ENCODE measurements at places on chromosomes 7 and 10.
A peak's percentile ranks its signal among the peaks of the same experiment; 100 is the strongest.

DNA sequence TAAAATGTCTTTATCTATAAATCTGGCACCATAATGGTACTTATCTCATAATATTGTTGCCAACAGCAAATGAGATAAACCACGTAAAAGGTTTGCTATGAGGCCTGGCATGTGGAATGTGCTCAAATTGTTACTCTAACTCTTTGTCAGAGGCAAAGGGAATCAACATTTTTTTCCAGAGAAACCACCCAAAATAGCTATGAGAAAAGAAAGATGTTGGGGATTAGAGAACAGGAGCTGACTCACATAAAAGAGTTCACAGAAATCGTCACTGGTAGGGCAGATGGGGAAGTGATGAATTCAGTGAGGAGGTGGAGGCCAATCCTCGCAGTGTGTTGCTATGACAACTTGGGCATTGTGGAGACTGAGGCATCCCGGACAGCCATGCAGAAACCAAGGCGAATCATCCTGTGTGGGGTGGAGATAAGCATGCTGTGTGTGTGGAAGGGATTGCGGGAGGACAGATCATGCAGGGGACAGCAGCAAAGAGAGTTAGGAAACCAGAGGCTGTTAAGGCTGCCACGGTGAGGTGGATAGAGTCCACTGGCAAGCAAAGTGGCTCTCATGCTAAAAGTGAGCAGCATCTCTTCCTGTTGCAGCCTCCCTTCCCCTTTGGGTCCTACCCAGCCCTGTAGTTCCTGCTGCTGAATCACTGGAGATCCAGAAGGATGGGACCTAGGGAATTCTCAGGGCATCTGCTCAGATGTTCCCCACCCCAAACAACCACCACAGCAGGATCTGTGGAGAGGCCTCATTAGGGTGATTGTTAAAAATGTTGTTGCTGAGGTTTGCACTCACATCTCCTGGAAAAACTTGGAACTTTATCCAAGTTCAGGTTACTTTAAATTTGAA, 103.9 kb downstream of the CUBN start:
- DNase-seq, result peak; percentile 89

DNA sequence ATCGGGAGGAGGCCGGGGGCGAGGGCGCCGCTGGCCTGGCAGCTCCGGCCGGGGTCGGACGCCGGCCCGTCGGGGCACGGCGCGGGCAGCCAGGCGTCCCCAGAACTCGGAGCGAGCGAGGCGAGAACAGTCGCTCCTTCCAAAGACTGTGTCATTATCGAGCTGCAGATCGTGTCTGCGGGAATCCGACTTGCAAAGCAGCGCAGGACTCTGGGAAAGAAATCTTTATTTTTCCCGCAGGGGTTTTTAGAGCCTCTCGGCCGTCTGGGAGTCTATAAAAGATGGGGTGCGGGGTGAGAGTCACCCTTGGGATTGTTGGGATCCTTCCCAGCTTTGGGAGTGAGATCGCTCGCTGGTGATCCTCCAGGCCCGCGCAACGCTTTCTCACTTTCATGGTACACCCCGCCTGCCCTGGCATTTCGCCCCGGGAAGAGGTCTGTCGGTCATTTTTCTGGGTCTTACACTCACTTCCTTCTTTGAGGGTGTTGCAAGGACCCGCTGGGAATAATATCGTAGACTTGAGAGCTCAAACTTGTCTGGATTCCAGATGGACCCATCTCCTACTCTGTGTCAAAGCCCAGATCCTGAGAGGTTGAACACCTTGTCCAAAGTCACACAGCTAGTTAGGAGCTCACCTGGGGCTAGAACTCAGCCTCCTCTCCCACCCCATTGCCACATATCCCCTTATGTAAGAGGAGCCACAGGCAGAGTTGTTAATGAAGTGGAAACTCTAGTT, 1.0 kb downstream of the UBTD1 start:
- DNase-seq, result peak; percentile 56

- peak; percentile 3 for DNase-seq
These were observed 481.6 kb downstream of the SH2D4B start for GRCh38 chr10:81019029-81019890.

DNA sequence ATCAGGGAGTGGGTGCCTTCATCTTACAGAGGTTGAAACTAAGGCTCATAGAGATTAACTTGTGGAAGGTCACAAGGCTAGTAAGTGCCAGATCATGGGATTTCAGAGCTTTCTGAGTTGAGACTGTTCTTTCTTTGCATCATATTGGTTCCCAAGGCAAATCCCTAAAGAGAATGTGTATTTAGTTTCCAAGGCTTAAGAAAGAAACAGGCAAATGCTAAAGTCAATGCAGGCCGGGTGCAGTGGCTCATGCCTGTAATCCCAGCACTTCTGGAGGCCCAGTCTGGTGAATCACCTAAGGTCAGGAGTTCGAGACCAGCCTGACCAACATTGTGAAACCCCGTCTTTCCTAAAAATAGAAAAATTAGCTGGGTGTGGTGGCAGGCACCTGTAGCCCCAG, 19.8 kb downstream of the CDK1 start:
- no peak for DNase-seq

GRCh38 chr7:11206177-11206899, 232.7 kb downstream of the PHF14 start:
- no peak for DNase-seq

DNA sequence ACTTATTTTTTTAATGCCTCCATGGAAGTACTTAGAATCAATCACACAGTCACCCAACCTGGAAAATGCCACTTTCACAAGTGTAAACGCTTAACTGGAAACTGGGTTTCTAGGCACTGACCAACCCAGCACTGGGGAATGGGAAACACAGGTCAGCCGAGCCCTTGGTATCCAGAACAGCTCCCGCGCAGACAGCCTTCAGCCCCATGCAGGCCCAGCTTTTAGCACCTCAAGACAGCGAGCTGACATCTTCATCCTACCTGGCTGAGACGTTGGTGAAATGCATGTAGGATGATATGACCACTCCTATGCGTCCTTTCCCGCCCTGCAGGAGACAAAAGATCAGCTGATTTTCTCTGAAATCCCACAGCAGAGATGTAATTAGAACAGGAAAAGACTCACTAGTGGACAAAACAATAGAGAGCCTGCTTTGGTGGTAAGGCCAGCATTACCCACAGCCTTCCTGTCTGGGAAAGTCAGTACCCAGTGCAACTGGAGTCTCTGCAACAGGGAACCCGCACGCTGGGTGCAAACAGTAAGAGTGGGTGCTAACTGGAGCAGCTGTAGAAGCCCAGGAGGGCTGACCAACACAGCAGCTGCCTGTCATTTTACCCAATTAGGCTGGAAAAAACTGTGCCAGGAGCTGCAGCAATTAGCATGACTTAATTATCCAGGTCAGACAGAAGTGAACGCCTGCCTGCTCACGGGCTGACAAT, 153.7 kb downstream of the TNS3 start:
- no peak for DNase-seq

All from AG08395 (cell line).